Non-pigmented ciliary epithelial cell (primary cell): ENCODE measurements at places on chromosomes 5 and 9.
A peak's percentile ranks its signal among the peaks of the same experiment; 100 is the strongest.

GRCh38 chr5:932151-932627, 39.5 kb downstream of the TRIP13 start:
- DNase-seq: no peak

- peak; percentile 75 for DNase-seq
These were observed 7.4 kb downstream of the B4GALT1 start for GRCh38 chr9:33159777-33160127.

DNA sequence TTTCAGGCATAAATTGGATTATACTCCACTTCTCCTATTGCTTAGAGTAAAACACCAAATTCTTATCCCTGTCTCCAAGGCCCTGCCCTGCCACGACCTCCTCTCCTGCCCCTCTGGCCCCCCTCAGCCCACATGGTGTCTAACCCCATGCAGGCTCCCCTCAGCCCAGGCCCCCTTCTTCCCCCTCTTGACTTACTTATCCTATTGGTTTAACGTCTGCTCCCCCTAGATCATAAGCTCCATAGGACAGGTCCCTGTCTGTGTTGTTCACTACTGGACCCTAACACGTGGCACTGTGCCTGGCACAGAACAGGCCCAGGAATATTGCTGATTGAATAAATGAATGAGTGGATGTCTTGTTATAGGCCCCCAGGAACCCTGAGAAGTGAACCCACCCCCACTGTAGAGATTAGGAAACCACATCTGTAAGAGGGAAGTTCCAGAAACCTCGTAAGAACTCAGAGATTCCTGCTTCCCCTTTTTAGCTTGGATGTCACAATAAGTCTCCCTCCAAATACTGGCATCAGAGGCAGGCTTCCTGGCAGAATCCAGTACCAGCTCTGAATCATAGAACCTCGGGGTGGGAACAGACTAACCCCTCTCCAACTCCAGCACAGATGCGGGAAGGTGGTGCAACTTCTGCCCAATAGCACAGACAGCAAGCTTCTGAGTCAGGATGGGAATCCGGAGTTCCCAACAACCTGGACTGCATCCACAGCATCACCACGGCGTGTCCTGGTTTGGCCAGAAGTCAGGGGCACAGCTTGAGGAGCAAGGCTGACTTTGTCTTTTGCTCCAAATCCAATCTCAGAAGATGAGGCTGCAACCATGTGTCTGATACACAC, 31.5 kb downstream of the HRH2 start:
- no peak for DNase-seq

DNA sequence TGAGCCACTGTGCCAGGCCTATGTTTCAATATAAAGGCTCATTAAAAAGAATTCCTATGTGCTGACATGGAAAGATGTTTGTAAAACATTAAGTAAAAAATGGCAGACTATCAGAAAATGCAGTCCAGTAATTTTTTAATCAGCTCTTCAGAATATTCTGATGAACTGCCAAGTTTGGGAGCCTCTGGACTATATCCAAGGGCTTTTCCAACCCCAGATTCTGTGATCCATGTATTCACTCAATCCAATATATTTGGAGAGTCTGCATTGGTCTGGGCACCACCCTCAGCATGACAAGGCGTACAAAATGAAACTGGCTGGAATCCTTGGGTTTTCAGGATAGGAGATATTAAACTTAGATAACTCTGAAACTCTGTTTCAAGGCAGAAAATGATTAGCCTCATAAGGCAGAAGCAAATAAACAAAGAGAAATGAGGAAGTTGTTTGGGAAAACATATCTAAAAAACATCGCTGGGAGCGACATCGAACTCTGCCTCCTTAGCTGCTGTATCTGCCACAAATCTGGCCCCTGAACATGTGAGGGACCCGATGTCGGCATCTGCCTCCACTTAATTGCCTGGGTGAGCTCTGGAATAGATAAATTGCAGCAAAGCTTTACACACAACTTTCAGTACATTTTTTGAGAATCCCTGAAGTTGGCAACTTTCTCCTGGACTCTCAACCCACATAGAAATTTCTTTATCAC, 14.4 kb downstream of the PDE6A start:
- no peak for DNase-seq

DNA sequence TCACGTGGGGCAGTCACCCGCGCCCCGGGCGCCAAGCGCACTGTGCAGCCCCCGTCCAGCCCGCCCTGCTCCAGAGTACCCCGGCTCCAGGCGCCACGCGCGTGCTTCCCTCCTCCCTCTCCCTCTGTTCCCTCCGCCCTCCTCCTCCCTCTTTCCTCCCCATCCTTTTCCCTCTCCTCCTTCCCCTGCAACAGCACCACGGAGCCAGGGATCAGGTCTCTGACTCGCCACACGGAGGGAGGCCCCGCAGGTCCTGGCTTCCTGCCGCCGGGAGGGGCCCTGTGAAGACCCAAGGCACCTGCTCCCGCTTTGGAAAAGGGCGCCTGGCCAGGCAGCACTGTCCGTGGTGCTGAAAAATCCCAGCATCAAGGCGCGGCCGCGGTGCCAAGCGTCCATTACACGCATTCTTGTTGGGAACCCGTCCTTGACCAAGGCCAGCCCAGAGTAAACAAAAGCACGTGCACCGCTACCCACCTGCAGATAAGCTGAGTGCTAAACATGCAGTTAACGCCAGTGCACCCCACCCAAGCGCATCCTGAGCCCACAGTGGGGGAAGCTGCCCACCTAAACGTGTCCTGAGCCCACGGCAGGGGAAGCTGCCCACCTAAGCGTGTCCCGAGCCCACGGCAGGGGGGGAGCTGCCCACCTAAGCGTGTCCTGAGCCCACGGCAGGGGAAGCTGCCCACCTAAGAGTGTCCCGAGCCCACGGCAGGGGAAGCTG, 21.7 kb downstream of the SLC6A18 start:
- no peak for DNase-seq

DNA sequence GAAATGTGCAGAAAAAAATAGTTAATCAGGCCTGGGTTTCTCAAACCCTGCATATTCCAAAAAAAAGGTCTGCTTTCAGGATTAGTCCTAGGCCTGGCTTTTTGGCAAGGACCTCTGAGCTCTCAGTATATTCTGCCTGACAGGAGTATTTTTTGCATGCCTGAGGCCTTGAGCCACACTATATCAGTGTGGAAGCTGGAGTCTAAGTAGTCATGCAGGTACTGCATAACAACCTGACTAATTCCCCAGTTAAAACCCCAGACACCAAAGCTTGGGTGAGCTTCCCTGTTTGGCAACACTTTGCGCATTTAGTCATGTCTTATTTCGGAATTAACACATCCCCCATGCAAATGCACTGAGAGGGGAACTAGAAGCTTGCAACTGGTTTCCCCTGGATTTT, 359.5 kb downstream of the CETN3 start:
- DNase-seq: no peak

DNA sequence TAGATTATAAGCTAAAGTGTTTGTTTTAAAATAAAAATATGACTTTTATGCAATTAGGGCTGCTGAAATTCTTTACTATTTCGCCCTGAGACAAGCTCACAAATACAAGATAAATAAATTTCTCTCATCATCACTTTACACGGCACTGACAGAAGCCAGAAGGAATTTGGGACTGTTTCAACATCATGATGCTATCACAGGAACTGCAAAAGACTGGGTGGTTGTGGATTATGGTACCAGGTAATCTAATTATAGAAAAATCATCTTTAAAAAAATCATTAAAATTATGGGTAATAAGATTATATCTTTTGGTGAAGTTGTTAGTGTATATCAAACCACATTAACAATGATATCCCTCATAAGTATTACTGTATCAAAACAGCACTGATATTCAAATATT, 95.0 kb downstream of the MAN2A1 start:
- DNase-seq: no peak

GRCh38 chr5:119453040-119453373, 710 bp downstream of the HSD17B4 start:
- DNase-seq: no peak

DNA sequence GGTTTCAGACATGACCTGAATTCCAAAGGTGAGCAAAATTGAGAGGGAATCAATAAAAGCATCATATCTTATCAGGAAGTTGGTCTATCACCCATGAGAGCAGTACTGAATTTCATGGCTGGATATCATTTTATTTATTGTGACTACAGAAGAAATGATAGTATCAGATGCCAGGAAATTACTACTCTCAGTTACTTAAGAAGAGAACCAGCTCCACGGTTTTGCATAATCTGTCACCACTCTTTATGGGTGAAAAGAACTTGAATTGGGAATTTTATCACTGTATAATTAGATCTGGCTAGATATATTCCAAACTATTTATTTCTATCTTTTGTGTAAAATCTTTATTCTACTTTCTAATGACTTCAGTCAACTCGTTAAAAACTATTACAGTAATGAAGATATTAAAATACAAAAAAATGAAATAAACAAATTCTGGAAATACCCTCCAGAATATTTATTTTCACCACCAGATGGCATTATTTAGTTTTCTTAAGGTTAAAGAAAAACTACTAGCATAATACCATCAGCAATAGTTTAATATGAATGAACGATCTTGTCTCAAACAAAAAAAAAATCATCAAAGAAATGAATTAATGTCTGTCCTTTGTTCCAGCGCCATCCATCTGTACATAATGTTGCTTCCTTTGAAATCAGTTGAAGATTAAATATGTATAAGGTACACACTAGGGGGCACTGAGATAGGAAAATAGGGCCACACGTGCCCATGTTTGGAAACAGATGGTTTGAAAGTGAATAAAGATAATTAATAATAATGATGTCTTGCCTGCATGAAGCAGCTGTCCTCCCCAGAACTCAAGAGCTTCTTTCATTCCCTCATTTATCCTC, 84.7 kb upstream of the SLCO6A1 start:
- no peak for DNase-seq

DNA sequence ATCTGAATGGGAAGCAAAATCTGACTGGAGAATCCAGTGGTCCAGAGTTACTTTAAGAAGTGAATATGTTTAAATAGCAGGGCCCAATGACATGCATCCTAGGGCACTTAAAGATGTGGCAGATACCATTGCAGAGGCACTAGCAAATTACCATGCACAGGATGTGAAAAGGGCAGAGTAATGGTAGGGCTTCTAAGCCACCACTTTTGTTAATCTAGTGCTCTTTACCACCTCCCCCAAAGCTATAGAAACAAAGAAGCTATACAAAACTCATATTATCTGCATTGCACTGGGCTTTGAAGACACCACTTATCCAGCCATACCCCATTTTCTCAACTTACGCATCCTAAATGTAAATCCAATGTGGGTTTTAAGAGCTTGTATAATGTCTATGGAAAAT, 81.2 kb downstream of the ZCCHC7 start:
- no peak for DNase-seq

GRCh38 chr9:129495620-129496472, 125.1 kb downstream of the C9orf50 start:
- DNase-seq: no peak

DNA sequence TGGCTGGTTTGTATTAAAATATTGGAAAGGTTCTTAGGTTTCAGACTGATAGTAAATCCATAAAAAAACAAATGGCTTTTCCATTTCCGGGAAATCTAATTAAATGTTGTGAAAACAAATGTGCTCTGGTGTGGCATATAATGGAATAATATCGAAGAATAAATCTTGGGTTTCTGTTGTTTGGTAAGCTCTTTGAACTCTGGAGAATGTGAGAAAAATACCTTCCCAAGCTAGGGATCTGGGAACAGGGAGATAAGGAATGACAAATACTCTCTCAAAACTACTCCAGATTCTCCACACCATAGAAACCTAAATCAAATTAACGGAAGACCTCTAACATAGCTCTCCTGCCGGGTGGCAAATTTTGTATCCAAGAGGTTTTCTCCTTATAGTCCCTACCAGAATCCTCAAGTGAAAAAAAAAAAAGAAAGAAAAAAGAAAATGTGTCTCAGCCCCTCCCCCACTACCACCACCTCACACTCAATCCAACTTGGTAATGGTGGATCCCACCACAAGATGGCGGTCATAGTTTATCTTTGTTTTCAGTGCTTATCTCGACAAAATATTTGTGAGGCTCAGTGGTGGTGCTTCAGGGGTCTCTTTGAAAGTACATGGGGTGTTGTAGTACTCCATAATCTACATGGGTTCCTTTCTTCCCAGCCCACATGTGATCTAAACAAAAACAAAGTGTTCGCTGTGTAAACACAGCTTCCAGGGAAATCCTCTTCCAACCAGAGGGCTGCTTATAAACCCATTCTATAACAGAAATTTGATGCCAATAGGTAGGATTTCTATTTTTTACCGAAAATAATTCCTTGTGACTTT, 54.5 kb upstream of the FST start:
- DNase-seq: no peak

- no peak for DNase-seq
These were observed 1.5 kb upstream of the PRDM12 start for GRCh38 chr9:130662970-130663257.

DNA sequence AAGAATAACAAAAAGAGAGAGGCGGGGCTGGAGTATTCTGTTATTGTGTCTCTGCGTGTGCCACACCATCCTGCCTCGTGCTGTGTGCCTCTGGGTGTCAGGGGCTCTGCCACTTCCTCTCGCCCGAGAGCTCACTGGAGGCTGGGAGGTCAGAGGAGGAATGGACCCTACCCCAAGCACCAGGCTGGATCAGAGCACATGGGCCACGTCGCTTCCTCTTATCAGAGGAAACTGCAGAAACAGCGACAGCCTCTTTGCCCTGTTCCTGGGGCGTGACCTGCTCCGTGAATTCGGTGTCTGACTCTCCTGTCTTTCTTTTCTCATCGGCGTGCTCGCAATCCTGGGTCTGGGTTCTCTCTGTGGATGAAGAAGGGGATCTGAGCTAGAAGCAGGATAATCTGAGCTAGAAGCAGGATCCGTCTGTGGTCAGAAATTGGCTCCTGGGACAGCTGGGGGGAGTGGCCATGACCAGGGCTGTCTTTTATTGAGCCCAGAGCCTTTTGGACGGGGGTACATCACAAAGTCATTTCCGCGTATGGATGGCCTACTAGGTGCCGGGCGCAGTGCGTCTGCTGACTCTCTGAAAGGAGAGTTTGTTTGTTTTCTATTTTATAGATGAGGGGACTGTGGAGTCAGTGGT, 150.3 kb upstream of the COL5A1 start:
- DNase-seq: no peak

DNA sequence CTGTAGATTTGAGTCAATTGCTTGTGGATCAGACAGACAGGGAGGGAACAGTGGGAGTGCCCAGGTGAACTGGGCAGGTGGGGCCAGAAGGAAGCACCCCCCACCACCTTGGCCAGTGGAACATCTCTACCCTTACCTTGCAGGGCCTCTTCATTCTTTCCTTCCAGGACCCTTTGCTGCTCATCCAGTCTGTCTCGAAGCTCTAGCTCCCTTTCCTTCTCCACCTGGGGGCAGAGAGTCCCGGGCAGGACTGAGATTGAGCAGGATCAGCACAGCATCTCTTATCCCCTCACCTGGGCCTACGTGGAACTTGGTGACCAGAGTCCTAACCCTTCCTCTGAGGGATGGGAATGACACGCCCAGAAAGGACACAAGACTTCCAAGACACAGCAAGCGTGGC, 25.0 kb downstream of the CCDC69 start:
- DNase-seq: no peak

GRCh38 chr5:149181732-149182131, 40.4 kb downstream of the ABLIM3 start:
- no peak for DNase-seq

- DNase-seq: no peak
These were observed 47.5 kb downstream of the UIMC1 start for GRCh38 chr5:176959051-176959450.

- DNase-seq: no peak
These were observed 74.0 kb downstream of the C9orf85 start for GRCh38 chr9:71985297-71985911.

GRCh38 chr9:12753931-12754330, 20.9 kb upstream of the LURAP1L start:
- DNase-seq: no peak

- no peak for DNase-seq
These were observed 22.4 kb downstream of the MAML1 start for GRCh38 chr5:179755022-179755421.

- no peak for DNase-seq
These were observed 23.5 kb downstream of the GDNF start for GRCh38 chr5:37816331-37816730.
